ENCODE measurements at places on chromosomes 12 and 14.

GRCh38 chr12:124279846-124280360 lies 15.0 kb upstream of the RFLNA start:
- DNase-seq: no peak

- DNase-seq: no peak
Measured at GRCh38 chr12:50415899-50416479, 15.3 kb downstream of the LARP4 start.

DNA sequence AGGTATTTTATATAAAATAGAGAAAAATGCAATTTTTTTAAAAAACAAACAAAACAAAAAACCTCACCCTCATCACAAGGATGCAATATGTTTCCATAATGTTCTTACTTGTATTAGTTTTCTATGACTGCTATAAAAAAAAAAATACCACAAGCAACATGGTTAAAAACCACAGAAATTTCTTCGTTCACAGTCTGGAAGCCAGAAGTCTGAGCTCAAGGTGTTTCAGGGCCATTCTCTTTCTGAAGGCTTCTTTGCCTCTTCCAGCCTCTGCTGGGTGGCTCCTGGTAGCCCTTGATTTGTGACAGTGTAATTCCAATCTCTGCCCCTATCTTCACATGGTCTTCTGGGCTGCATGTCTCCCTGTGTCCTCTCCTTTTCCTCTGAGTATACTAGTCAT lies 21.5 kb upstream of the SSTR1 start:
- DNase-seq: no peak

- no peak for DNase-seq
Measured at GRCh38 chr12:124607681-124608425, 40.4 kb upstream of the NCOR2 start.

GRCh38 chr12:99983456-99984258 lies 1.1 kb downstream of the ANKS1B start:
- no peak for DNase-seq

GRCh38 chr12:9649532-9649940 lies 20.0 kb upstream of the CLEC2D start:
- peak; percentile 74 for DNase-seq

GRCh38 chr14:28756269-28756883 lies 10.2 kb upstream of the FOXG1 start:
- no peak for DNase-seq

DNA sequence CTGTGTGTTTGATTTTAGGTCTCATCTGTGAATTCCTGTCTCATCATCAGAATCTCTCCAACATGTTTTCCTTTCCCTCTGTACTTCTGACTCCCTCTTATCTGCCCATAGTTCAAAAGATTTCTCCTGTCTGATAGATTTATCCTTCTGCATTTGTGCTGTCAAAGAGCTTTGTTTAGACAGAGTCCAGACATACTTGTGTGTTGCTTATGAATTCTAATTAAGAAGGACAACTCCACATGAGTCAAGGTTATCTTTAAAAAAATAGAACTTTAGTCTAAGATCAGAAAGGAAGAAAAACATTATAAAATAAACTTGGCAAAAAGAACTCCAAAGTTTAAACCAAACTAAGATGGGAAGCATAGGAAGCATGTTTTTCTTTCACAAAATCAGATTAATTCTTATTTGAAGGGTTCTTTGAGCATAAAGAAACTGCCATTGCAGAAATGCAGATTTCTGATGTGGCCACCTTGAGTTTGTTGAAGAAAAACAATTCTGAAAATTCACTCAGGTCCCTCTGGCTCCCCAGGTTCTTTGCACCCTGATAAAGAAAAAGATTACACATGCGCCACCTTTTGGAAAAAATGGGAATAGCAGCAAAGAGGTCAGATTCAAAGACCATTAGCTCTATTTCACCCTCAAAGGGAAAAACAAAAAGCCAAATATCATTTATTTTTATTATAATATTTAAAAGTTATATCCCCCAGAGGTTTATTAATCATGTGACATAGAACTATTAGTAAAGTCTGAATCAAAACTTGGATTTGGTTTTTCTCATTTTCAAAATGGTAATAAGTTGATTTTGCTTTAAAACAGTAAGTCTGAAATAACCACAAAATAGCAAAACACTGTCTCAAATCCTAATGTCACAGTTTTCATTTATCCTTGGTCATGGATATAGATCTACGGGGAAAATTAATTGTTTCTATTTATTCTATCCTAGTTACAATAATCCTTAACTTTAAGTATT lies 143.7 kb upstream of the DCN start:
- peak; percentile 61 for DNase-seq

DNA sequence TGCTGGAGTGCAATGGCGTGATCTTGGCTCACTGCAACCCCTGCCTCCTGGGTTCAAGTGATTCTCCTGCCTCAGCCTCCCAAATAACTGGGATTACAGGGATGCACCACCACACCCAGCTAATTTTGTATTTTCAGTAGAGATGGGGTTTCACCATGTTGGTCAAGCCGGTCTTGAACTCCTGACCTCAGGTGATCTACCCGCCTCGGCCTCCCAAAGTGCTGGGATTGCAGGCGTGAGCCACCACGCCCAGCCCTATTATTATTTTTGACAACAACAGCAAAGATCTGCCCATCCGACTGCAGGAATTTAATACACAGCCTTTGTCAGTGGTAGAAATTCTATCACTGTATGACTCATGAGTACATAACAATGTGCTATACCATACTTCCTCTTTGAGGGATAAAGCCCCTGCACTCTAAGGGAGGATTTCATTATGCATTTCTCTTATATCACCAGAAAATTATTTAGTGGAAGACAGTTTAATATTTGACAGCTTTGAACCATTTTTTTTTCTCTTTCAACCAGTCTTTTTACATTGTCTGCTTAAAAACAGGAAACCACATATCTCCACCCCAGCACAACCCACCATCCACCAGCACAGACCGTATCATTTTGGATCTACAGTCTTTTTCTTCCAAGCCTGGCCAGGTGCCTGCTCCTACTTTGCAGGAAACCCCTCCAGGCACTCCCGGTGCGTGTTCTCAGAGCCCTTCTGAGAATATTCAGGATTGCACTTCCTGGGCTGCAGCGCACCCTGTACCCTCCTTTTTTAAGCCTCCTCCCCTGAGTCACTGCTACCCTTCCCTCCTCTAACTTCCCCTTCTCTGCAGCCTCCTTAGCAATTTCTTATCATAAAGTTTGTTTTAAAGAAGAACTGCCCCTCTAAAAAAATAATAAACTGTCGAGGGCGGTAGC lies 594 bp downstream of the ARHGDIB start:
- DNase-seq: peak; percentile 81

DNA sequence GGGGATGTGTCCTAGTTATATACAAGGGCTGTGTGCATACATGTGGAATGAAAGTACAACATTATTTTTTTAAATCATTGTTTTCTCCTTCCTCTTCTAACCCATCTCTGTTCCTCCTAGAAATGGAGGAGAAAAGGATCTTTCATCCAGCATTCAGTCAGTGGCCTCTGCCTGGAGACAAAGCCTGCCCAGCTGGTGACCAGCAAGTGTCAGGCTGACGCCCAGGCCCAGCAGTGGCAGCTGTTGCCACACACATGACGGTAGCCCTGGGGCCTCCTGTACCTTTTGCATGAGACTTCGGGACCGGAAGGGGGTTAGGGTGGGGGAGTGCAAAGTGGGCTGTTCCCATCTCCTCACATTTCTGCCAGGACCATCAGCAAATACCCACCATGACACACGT lies 46.2 kb downstream of the ERH start:
- no peak for DNase-seq

GRCh38 chr12:24494401-24494800 lies 454.5 kb downstream of the BCAT1 start:
- DNase-seq: no peak

DNA sequence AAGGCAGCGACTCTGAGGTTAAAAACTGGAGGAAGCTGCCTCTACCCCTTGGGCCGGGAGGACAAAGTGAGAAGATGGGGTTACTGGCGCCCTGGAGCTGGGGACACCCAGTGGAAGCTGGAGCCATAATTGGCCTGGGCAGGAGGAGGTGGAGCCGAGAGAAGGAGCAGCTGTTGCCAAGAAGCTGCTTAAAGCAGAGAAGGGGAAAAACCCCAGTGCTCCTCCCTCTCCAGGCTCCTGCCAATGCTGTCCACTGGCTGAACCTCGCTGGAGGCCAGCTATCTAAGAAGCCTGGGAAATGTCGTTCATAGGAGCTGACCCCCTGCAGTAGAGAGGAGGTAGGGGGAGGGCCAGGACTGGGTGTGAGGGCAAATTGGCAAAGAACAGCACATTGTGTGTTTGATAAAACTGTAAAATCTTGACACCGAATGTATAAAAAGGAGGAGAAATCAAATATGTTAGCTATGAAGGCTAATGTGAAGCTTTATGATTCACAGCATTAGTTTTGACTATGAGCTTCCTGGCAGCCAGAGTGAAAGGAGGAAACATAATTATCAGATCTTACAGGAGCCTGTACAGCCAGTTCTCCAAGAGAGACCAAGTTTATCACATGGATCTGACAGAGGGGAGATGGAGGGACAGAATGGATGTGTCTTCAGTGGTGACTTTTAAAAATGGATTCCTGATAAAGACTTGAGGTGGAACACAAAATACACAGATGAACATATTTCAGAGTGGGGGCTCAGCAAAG lies 9.5 kb downstream of the HHIPL1 start:
- DNase-seq: no peak

GRCh38 chr12:111102102-111102739 lies 181.8 kb upstream of the MYL2 start:
- no peak for DNase-seq

GRCh38 chr12:94211021-94211420 lies 62.6 kb downstream of the PLXNC1 start:
- no peak for DNase-seq

GRCh38 chr12:39011166-39011565 lies 105.8 kb upstream of the CPNE8 start:
- no peak for DNase-seq

DNA sequence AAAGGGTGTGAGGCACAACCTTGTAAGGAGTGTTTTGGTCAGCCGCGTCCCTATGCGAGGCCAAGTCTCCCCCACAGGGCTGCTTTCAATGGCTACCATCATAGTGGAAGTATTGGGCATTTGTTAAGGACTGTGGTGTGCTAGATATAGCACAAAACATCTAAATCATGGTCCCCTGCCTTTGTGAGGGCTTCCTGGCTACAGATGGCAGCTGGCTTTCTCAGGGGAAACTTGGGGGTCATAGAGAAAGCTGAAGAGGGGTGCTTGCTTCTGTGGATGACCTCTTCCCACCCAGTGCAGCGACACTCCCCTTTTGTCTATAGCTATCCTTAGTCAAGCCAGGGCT lies 315.8 kb downstream of the ZFP36L1 start:
- no peak for DNase-seq

DNA sequence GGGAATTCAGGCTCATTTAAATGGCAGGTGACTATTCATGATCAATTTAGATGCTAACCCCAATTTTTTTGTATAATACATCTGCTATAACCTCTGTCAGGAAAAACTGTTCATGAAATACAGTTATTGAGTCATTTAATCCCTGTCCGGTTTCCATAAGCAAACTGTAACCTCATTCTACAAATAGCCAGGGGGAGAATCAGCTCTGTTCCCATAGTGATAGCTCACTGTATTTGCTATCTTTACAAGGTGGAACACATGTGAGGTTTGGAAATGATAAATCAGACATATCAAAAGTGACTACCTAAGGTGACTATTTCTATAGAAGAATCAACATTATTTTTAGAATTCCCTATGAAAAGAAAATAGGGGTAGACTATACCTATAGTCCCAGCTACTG lies 38.6 kb upstream of the VPS33A start:
- no peak for DNase-seq

DNA sequence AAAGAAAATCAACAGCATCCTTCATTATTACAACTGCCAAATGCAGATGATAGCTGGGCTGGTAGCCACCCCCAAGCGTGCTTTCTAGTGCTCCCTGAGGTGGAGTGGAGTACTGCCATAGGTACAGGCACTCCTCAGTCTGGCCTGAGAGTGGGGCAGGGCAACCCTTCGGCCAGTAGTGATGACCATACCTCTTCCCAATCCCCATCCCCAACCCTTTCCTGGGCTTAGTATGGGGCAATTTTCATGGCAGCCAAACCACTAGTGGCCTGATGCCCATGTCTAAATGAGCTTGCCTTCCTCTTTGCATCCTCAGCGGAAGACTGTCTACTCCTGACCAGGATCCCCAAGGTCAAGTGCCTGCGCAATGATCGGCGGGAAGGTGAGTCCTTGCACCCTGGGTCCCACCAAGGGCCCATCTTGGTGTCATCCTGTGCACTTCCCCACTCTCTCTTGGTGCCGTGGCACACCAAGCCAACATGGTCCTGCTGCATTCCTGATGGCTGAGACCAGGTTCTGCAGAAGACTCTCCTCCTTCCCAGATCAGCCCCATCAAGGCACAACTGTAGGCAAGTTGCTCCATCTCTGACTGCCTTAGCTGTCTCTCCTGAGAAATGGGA lies 65.8 kb downstream of the GALNT16 start:
- DNase-seq: peak; percentile 27

DNA sequence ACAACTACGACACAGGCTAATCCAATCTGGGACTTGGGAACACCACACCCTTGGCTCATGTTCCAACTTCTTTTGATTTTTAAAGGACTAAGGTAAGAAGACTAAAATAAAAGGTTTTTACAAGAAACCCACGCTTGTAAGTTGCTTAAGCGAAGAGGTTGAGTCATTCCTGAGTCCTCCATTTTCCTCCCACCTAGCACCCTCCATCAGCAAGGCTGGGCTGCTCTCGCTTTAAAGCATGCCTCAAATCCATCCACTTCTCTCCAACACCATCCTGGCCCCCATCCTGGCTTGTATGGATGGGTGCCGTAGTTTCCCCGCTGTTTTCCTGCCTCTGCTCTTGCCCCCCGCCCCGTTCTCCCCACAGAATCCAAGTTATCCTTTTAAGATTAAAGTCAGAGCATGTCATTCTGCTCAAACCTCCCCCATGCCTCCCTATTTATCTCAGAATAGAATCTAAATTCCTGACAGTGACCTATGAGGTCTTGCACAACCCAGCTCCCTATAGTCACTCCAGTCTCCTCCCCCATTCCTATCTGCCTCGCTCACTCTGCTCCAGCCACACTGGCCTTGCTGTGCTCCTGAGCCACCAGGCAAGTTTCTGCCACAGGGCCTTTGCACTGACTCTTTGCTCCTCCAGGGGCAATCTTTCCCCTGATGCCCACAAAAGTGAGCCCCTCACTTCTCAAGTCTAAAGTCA lies 34.5 kb downstream of the SCARB1 start:
- DNase-seq: no peak

- DNase-seq: no peak
Measured at GRCh38 chr14:23285530-23286019, 357 bp downstream of the HOMEZ start.

- no peak for DNase-seq
Measured at GRCh38 chr12:68031881-68032739, 42.9 kb downstream of the IFNG-AS1 start.

- DNase-seq: no peak
Measured at GRCh38 chr12:93126069-93126474, 197.0 kb upstream of the EEA1 start.

DNA sequence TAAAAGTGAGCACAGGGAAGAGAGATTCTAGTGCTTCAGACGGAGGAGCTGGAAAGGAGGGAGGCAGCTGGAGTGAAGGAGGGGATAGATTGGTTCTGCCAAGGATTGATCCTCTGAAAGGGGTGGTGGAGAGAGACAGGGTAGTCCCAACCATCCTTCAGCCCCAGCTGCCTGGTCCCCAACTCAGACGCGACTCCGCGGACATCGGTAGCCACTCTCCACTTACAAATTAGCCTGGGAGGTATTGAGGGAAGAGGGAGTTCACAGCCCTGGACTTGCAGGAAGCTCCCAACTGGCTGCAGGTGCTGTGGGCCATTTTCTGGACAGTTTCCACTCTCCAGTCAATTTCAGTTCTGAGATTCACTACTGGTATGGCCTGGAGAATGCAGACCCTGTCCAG lies 1.2 kb downstream of the PLEKHD1 start:
- DNase-seq: no peak
